M059J (cell line): ENCODE measurements at places on chromosomes 7 and 10. TPM values are rescaled to one million over a fixed set of nuclear protein-coding genes. Genes with fewer than 3 reads are reported as not detected.

- DNase-seq = no peak
These were observed 522.0 kb upstream of the LRRN3 start for GRCh38 chr7:110568932-110569331.

GRCh38 chr10:89463846-89464537, 49.6 kb downstream of the IFIT5 start:
- no peak for DNase-seq

Gene TLX1
- total RNA-seq = not detected in 2 replicates

Gene TRIL
- 0.44 and 0.91 TPM in 2 replicates for total RNA-seq

GRCh38 chr10:132395704-132396493, 1.1 kb upstream of the PWWP2B start:
- peak; percentile 39 for DNase-seq

- DNase-seq = no peak
These were observed 455.4 kb upstream of the C7orf33 start for GRCh38 chr7:148135116-148135515.

GRCh38 chr10:49322371-49323170, 23.6 kb downstream of the C10orf71 start:
- no peak for DNase-seq

DNA sequence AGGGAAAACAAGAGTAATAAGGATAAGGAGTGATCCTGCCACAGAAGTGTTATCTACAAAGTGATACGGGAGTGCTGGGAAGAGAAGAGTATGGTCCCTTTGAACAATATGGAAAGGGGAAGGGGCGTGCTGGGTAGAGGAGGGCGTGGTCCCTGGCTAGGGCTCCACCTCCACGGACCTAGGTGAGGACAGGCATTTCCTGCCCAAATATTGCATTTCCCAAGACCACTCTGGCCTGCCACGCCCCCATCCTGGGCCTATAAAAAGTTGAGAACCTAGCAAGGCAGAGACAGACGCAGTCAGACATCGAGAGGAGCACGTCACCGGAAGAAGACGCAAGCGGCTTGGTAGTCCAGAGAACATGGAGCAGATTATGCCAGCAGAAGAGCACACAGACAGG, 22.8 kb downstream of the VSTM4 start:
- DNase-seq = no peak

Gene APBB1IP
- total RNA-seq = 0.37 TPM in 1 of 2 replicates, not detected in the other

DNA sequence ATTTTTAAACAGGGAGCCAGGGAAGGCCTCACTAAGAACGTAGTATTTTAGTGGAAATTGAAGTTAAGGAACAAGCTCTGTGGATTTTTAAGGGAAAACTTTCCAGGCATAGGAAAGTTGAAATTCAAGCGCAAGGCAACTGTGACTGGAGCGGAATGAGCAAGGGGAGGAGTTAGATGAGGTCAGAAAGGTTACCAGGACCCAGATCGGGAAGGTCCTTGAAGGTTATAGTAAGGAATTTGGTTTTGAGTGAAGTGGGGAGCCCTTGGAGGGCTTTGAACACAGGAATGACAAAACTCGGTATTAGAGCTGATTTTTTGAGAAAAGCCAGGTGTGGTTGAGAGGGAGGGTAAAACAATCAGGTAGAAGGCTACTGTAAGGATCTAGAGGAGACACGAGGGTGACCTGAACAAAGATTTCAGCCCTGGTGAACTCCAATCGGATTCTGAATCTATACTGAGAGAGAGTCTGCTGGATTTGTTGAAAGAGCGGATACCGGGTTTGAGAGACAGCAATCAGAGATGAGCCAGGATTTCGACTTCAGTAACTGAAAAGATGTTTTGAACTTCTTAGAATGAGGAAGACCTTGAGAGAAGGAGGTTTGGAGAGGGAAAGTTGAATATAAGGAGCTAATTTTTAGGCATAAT, 1013.9 kb downstream of the NRG3 start:
- DNase-seq = no peak

GRCh38 chr10:99279626-99280111, 44.0 kb upstream of the HPSE2 start:
- DNase-seq = peak; percentile 85

Gene C10orf67
- total RNA-seq = 0.02 and 0.05 TPM in 2 replicates

- peak; percentile 11 for DNase-seq
These were observed 24.0 kb downstream of the TMEM176A start for GRCh38 chr7:150824379-150825177.

- DNase-seq = no peak
These were observed 181.1 kb downstream of the SKAP2 start for GRCh38 chr7:26683277-26683676.

Gene NPC1L1
- total RNA-seq = not detected in 2 replicates

Gene PRSS37
- total RNA-seq = not detected in 2 replicates

- DNase-seq = no peak
These were observed 67.6 kb upstream of the VIPR2 start for GRCh38 chr7:159212226-159212625.

GRCh38 chr7:96311967-96312366, 9.9 kb downstream of the SLC25A13 start:
- no peak for DNase-seq

Gene CALHM2
- 33.3 and 37.7 TPM in 2 replicates for total RNA-seq

Gene TAS2R41
- not detected in 2 replicates for total RNA-seq

DNA sequence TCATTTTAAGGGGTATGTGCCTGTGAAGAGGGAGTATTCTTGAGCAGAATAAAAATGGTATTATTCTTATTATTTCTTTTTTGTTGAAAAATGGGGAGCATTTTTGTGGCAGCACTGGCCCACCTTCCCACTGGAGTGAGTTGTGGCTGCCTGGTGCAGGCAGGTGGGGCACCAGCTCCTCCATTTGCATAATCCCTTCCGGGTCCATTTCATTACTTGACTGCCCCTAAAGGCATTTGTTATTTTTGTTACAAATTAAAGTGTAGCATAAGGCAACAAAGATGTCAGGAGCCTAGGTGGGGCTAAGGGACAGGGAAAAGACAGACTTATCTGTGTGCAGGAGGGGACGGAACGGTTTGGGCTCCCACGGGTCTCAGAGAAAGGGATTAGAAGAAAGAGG, 26.8 kb downstream of the GOLGA7B start:
- DNase-seq = no peak

- DNase-seq = no peak
These were observed 59.4 kb downstream of the FANK1 start for GRCh38 chr10:125955766-125956165.

Gene CTAGE4
- 2.7 TPM in 1 of 2 replicates, not detected in the other for total RNA-seq

Gene VAX1
- not detected in 2 replicates for total RNA-seq

- no peak for DNase-seq
These were observed 5.7 kb upstream of the PIP start for GRCh38 chr7:143126146-143126545.

DNA sequence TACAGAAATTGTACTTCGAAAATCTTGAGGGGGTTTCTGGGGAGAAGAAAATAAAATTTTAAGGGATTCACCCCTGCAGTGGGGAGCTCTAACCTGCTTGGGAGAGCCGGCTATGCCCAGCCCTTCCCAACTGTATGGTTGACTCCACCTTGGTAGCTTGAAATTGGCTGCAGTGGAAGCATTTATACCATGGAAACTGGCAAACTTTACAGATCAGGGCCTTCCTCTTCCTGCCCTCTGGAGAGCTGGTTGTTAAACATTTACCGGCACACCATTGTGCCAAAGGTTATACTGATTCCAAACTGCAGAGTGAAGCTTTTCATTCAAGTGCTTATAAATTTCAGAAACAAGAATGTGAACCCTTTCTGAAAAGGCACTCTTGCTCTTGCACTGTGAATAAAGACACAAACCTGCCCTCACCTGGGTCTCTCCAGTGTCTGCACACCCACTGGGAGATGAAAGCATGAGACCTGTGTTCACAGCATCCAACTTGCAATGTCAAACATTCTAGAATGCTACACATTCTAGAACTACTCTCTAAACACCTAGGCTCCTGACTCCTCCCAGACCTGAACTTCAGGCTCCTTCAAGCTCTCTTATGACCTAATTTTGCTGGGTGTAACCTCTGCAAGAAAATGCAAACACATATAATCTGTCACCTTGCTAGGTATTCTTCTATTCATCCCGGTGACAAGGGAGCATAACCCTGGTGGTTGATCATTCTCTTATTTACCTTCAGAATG, 44.7 kb downstream of the ABLIM1 start:
- DNase-seq = no peak

GRCh38 chr10:5945561-5946418, 31.6 kb downstream of the IL15RA start:
- peak; percentile 90 for DNase-seq

Gene SPAM1
- total RNA-seq = not detected in 2 replicates

Gene SCART1
- 0.20 TPM in 2 replicates for total RNA-seq
